WTC11 (cell line): ENCODE measurements at places on chromosomes 6 and 20.
A peak's percentile ranks its signal among the peaks of the same experiment; 100 is the strongest.

DNA sequence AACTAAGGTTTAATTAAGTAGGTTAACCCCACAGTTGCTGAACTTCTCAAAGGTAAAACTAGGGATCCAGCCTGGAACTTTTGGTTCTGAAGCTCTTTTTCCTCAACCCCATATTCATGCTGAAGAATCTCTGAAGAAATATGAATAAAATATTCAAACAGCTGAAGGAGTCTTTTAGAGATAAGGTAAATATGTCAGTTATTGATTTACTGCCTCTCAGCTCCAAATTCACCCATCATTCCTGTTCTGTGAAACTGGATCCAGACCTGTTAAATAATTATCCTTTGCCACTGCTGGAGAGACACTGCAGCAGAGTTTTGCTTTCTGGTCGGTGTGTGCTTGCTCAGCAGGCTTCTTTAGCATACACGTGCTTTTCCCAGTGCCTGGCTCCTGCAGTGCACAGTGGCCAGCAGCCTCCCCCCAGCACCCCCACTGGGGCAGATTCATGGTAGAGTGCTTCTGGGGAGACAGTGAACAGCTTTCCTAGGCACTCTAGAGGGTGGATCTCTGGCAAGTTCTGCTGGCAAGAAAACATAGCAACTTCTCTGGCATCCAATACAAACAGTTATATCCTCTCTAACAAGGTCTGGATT is 62.0 kb upstream of the BCLAF1 start:
- peak; percentile 43 for DNase-seq

DNA sequence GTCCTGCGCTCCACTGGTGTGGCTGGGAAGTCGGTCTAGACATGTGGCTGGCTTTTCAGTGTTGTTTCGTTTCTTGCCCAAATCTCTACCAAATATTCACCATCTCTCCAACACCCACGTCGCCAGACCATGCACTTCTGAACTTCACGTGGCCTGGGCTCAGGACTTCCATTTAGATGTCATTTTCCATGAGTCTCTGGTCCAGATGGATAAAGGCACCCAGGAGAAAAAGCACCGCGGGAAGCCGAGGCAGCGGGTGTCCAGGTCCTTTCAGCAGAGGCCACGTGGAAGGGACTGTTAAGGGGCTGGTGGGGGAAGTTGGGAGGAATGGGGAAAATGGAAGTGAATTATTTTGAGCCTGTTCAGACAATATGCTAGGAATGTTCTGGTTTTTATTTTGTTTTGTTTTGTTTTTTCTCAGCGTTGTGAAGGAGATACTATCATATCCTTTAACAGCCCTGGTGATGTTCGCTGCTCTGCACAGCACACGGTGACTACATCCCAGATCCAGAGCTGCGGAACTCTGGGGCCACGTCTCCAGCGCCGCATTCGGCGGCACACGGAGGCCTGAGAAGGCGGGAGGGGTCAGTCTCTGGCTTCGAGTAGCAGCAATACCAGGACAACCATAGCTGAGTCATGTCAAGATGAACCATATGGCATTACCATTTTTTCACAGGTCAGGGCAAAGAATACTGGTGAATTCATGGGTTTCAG is 230.3 kb downstream of the THBS2 start:
- no peak for DNase-seq

GRCh38 chr6:45377043-45377553 is 636 bp downstream of the SUPT3H start:
- no peak for DNase-seq

DNA sequence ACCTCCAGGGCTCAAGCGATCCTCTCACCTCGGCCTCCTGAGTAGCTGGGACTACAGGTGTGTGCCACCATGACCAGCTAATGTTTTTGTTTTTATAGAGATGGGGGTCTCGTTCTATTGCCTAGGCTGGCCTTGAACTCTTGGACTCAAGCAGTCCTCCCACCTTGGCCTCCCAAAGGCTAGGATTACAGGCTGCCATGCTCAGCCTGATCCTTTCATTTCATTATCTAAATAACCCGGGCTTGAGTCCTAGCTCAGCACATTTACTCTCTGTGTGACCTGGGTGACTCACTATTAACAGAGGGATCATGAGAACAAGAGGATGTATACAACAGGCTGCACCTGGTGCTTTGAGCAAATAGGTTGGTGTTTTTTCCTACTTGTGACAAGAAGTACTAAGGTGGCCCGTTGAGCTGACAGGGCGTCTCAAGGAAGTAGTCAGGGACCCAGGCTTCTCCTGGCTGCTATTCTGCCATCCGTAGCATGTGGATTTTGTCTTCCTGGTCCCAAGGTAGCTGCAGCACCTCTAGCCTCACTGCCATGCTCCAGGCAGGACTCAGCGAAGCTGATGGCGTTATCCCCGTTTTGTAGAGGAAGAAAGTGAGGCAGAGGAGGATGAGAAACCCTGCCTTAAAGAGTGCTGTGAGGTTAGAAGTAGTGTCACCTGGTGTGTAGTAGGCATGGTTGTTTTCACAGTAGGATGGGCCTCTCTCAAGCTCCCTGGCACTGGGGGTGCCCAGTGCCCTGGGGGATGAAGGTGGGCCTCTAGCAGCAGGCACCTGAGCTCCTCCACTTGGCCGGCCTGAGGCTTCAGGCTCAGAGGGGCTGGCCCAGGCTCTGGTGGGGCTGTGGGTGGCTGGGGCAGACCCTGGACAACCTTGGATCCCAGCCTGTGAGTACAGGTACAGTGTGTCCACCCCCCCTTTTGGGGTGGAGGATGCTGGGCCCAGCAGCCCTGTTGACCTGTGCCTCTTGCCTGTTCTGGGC is 62.4 kb downstream of the ADNP start:
- DNase-seq = no peak

- DNase-seq = no peak
These were observed 12.6 kb downstream of the MYLIP start for GRCh38 chr6:16141514-16141913.

DNA sequence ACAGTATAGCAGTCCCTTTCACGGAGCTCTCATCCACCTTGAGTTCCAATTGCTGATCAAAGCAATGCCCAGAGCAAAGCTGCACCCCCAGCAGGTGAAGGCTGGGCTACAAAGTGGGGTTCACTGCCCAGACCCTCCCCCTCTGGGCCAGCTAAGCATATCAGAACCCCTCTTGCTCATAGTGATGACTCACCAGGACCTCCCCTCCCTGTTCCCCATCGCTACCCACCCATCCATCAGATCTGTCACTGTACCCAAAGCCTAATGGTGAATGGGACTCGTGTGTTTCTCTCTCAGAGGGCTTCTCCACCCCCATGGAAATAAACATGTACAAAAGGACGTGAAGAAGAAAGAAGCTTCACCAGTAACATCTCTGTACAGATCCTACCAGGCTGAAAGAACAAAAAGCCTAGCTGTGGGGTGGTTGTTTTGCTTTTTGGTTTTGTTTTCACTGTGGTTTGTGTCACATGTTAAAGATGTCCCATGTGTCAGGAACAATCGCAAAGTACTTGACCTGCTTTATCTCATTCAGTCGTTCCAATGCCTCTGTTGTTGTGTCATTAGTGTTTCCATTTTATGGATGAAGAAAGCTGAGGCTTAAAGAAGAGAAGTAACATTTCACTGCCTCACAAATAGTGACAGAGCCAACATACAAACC is 518.5 kb downstream of the CD83 start:
- DNase-seq = no peak

DNA sequence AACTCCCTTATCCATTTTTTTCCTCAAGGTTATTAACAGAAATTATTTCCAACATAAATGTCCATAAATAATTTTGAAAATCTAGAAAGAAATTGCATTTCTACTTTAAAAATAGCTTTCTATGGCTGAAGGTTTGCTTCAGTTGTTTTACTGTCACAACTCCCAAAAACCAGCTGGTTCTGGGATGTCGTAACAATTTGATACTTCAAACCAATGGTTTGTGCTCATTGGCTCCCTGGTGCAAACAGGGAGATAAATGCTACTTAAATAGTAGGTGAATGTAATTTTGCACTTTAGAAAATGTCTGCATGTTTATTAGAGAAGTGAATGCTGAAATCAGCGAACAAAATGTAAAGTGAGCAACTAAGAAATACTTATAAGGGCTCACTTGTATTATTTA is 31.1 kb downstream of the LAMA2 start:
- no peak for DNase-seq

GRCh38 chr6:89008001-89008814 is 44.8 kb upstream of the RNGTT start:
- DNase-seq = no peak
